ENCODE measurements at places on chromosomes 2 and 18. TPM values are rescaled to one million over a fixed set of nuclear protein-coding genes. Genes with fewer than 3 reads are reported as not detected.

Gene CREG2
- total RNA-seq: not detected

DNA sequence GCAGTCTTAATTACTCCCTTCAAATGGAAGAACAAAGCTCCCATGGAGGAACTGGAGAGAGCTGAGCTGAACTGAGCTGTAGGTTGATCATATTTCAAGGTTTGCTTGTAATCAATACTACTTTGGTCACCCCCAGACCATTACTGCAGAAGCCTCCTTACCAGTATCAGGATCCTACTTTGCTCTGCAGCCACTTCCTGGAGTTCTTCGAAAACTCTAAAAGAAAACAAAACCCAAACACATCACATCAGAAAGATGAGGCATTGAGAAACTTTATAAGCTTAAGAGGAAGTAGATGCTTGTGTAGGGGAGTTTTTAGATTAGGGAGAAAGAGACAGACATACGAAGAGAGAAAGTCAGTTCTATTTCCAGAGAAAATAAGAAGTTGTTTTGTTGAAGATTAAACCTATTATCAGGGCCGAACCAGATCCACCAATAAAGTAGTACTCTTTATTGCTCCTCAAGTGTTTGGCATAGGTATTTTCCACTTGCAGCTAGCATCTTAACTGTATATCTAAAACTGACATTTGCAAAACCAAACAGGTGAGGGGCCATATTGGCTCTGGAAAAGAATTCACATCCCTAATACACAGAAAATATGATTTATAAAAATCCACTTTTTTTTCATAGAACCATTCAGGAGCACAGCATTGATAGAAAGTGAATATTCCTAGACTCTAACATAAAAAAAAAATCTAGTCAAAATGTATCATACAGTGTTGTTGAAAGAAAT lies 166.9 kb upstream of the KLF7 start:
- no peak for DNase-seq

DNA sequence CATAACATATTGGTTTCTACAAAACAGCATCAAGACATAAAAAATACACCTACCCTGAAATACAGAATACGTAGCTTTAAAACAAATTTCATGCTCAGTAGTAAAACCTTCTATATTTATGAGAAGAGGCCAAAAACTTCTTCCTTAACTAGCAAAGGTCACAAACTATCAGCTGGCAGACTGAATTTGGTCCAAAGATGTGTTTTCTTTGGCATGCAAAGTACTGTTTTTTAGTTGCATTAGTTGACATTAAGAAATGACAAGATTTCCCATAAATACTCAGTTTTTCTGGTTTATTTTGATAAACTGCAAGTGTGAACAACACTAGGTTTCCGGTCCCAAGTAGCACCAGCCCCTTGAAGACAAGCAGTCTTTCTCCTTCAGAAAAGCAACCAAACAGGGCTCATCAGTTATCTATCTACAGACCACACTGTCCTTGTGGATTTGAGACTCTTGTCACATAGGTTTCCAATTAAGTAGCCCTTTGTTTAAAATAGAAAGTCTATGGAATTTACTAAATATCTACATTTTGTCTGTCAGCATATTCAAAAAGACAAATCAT lies 35.6 kb downstream of the SLC25A12 start:
- DNase-seq: no peak

DNA sequence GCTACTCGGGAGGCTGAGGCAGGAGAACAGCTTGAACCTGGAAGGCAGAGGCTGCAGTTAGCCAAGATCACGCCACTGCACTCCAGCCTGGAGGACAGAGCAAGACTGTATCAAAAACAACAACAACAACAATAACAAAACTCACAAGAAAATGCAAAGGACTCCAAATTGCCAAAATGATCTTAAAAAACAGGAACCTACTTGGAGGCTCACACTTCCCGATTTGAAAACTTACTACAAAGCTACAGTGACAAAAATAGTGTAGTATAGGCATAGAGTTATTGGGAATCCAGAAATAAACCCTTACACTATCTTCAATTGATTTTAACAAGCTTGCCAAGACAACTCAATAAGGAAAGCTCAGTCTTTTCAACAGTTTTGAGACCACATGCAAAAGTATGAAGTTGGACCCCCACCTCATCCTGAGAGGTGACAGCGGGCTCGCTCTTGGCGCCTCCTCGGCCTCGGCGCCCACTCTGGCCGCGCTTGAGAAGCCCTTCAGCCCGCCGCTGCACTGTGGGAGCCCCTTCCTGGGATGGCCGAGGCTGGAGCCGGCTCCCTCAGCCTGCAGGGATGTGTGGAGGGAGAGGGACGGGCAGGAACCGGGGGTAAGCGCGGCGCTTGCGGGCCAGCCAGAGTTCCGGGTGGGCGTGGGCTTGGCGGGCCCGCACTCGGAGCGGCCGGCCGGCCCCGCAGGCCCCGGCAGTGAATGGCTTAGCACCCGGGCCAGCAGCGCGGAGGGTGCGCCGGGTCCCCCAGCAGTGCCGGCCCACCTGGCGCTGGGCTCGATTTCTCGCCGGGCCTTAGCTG lies 18.3 kb upstream of the ACVR2A start:
- no peak for DNase-seq

DNA sequence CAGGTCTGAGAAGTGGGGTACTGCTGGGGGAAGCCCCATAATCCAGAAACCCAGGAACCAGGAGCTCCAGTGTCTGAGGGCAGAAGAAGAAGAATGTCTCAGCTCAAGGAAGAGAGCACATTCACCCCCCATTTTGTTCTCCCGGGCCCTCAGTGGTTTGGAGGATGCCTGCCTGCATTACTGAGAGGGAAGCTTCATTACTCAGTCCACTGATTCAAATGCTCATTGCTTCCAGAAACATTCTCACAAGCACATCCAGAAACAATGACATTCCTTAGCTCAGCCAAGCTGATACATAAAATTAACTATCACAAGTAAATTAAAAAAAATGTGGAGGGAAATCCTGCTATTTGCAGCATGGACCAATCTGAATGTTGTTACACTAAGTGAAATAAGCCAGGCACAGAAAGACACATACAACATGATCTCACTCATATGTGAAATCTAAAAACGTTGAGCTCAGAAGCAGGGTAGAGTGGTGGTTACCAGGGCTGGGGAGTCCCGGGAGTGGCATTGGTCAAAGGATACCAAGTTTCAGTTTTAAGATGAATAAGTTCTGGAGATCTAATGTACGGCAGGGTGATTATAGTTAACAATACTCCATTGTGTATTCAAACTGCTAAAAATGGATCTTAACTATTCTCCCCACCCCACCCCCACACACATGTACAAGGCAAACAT lies 459.3 kb downstream of the GALR1 start:
- no peak for DNase-seq

DNA sequence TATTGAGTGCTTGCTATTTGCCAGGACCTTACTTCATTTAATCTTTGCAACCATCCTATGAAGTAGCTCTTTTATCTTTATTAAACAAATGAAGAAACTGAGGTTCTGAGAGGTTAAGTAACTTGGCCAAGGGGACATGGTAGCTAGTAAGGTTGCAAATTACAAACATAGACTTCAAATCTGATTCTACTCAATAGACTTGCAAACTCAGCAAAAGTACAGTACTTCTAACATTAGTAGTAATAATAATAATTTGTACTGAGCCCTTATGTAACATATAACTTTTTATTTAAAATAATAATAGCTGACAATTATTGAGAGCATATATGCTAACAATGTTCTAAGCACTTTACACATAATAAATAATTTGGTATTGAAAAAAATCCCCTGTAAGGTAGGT lies 255.7 kb upstream of the ATP5MC3 start:
- no peak for DNase-seq

DNA sequence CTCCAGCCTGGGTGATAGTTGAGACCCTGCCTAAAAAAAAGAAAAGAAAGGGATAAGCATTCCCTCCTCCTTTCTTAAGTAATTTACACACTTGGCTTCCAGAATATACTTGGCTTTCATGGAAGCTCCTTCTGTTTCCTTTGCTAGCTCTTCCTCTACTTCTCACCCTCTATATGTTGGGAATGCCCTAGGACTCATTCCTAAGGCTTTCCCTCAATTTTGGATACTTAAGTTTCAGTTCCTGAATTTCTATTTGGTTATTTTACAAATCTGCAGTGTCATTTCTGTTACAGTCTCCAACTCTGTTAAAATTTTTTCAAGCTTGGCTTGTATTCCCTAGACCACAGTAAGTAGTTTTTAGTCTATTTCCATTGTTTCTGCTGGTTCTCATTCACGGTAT lies 23.6 kb downstream of the SP3 start:
- no peak for DNase-seq

Measured in OCI-LY7 (cell line).